ENCODE measurements at places on chromosomes 7 and 10.
A peak's percentile ranks its signal among the peaks of the same experiment; 100 is the strongest.

- DNase-seq = peak; percentile 61
Measured at GRCh38 chr10:125160856-125161706, 718 bp upstream of the CTBP2 start.

- no peak for DNase-seq
Measured at GRCh38 chr7:66899552-66900280, 21.3 kb upstream of the TMEM248 start.

DNA sequence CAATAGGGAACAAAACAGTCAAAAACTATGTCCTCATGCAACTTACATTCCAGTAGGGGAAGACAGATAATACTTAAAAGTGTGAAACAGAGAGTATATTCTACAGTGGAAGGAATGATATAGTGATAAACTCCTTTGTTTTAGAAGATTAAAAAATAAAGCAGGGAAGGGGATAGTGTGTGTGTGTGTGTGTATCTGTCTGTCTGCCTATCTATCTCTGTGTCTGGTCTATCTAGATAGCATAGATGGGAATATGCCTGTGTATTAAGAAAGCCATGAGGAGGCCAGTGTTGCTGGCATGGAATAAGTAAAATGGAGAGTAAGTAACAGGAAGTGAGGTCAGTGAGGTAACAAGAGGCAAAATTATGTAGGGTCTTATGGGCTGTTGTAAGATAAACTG lies 42.2 kb downstream of the EXOC6 start:
- no peak for DNase-seq

- no peak for DNase-seq
Measured at GRCh38 chr10:106741006-106741530, 423.4 kb downstream of the SORCS1 start.

- no peak for DNase-seq
Measured at GRCh38 chr7:45015313-45015712, 15.3 kb downstream of the CCM2 start.

DNA sequence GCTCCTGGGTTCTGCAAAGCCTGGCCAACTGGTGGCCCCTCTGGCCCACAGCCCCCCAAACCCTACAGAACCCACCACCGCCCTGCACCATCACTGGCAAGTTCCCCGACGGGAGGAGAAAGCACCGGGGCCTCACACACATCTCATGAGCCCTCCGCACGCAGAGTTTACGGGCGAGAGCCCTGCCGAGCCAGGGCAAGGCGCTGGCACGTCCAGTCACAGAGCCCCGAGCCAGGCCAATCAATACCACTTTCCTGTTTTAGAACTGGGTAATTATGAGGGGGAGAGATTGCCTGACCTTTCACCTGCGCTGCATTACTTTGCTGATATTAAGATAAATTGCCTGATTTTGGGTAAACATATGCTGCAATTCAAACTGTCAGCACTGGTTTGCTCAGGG lies 113.3 kb downstream of the EBF3 start:
- DNase-seq = no peak

DNA sequence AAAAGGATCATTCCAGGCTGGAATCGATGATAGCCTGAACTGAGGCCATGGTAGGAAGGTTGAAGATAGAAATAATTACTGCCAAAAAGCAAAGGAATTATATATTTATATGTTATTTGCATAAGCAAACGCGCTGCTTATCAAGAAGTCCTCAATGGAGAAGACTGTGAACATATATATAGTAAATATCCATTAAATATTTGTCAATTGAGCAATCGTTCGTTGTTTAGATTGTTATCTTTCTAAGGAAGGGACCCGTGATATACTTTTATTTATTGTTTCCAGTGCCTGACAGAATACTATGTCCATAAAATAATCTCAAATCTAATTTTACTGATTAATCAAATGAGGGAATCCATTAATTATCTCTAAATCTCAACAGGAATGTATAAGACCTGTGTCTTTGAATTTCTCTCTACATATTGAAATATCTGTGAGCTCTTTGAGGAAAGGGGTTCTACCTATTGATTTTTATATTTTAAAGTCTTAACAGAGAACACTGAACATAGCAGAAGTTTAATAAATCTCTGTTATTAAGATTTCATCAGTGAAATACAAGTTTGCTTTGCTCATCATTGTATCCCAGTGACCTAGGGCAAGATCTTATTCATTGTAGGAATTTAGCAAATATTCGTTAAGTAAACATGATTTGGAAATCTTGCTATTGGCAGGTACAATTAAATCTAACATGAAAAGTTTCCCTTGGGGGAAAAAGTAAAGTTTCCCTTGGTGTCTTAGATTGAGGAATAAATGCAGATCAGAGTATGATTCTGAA lies 12.0 kb upstream of the HERC4 start:
- no peak for DNase-seq

DNA sequence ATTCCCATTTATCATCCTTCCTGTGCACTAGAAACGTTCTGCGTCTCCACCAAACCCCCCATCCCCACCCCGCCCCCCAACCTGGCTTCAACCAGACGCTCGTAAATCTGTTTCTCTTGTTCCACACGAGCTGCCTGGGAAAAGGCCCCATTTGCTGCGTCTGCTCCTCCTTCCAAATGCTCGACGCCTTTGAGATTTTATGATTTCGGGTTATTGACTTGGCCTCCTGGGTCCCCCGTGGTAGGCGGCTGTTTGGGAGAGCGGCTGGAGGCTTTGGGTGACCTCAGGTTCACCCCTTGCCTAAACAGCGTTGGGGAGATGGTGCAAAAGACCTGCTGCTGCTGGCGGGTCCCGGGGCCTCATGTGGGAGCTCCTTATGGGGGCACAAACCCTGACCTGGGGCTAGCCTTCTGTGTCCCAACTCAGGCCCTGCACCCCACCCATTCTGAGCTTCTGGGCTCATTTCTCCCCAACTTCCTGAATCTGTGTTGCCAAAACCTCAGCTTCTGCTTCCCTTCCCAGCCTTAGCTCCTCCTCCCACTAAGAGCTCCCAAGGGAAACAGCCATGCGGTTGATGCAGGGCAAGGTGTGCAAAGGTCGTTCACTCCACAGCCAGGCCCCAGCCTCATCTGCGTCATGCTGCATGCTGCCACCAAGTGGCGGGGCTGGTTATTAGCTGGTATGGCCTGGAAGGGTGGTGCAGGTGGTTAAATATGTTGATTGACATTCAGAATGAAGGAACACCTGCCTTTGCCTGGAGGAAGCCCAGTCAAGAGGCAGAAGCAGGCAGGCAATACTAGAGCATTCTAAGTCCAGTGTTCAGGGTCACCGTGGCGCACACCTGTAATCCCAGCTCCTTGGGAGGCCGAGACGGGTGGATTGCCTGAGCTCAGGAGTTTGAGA lies 49.1 kb upstream of the ELN start:
- no peak for DNase-seq

GRCh38 chr7:72258074-72258473 lies 154.1 kb downstream of the CALN1 start:
- DNase-seq = no peak

DNA sequence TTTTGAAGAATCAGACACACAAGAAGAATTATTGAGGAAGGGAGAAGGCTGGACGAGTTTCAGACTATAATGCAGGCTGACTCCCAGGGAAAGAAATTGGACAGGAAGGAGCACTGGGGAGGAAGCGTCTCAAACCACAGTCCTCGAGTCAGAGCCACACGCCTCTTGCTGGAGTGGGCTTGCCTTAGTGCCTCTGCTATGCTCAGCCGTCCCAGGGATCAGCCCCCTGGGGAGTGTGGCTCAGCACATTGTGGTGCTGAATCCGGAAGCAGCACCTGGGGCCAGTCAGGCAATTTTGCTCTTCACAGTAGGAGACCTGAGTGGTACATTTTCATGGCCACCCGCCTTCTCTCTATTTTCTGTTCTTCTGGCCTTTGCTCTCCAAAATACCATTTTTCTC lies 67.4 kb upstream of the SLC35G1 start:
- DNase-seq = no peak

DNA sequence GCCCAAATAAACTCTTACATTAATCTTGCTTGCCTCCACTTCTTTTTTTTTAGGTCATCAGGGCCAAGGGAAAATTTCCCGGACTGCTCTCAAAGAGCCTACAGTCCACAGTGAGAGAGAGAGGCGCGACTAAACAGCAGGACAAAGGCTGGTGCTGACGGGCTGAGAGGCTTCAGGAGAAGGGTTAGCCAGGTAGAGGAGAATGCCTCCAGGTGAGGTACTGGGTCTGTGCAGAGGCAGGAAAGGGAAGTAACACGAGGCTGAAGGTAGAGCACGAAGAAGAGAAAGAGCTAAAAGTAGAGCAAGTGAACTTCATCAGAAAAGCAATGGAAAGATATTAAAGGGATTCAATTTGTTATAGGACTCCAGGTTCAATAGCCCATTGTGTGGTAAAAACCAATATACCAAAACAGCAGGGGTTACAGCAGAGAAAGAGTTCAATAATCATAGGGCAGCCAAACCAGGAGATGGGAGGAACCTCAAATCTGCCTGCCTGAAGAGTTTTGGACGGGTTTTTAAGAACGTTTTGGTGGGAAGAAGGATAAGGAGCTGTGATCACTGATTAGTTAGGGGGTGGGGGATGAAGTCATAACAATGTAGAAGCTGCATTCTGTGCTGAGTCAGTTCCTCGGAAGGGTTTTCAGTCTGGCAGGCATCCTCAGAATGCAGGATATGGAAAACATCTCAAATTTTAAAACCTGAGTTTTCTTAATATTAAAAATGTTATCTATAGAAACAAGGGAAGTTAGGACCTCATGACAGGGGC lies 171.5 kb downstream of the AKR1D1 start:
- no peak for DNase-seq

DNA sequence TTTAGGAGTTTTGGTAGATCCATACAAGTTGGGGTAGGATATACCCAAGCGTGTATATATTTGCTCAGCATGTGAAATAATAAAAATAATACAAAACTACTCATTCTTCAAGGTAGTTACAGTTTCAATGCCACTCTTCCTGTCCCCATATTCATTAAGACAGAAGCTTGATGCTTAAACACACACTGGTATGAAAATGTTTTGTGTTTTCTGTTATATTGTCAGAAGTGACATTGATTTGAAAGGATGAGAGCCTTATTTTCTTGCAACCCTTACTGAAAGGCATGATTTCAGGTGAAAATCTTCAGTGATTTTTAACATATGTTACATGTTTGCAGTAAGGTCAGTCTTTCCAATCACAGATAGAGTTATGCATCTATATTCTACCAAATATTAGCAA lies 233.6 kb downstream of the TRIL start:
- DNase-seq = no peak

- DNase-seq = no peak
Measured at GRCh38 chr7:156034397-156034796, 222.1 kb upstream of the SHH start.

DNA sequence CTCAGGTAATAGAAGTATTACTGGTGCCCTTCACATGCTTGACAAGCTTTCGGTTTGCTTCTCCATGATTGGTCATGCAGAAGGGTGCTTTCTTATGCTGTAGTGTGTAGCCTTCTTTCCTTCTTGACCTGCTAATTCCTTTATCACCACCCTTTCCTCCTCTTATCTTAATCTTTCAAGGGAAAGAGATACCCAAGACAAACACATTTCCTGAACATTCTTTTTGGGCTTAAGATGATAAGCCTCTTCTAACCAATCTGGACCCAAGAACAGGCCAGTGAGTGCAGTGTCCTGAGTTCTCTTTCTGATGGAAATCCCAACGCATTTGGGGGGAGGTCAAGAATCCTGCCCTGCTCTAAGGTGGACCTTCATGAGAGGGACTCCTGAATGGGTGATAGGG lies 33.8 kb downstream of the BMPER start:
- no peak for DNase-seq

DNA sequence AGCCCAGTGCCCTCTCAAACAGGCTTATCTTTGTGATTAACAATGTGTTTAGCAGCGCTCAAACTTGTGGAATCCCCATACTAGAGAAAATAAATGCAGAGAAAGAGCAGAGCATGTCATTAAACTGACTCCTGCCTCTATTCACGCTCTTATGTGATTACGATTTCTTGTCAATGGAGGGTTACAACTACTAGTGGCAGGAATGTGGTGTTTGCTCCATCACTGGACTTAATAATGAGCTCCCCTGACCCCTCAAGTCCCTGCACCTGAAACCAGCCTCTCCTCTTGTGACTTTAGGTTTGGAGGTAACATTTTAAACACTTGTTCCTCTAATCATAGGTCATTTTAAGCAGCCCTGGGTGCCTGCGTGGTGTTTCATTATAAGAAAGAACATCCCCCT lies 121.9 kb downstream of the PLPP4 start:
- DNase-seq = no peak

GRCh38 chr10:125811251-125811650 lies 11.8 kb downstream of the UROS start:
- DNase-seq = no peak

- DNase-seq = no peak
Measured at GRCh38 chr10:78316451-78316931, 282.8 kb downstream of the RPS24 start.

DNA sequence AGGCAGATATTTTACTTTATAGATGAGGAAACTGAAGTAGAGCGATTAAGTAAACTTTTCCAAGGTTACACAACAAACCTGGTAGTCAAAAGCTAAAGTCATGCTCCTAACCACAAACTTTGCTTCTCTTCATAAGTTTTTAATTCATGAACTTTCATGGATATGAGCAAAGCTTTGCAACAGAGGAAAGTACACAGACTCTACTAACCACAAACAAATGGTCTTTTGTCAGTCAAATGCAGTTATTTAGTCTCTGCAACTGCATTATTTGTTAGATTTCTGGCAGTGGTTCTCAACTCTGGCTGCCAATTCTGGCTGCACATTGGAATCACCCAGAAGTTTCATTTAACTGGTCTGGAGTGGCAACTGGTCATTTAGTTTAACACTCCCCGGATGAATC lies 140.6 kb upstream of the TMEM168 start:
- DNase-seq = no peak

DNA sequence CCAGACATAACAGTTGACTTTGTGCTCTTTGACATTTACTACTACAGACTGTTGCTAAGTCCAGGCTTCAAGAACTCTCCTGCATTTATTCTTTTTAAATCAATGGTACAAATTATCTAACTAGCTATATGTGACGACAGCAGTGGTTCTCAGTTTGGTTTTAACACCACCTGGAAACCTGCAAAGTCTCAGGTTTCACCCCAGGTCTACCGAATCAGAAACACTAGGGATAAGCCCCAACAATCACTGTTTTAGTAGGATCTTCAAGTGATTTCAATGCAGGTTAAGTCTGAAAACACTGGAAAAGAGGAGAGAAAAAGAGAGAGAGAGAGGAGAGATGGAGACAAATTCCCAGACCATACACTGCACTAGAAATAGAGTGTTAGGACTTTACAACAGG lies 519.0 kb downstream of the PCDH15 start:
- DNase-seq = no peak

GRCh38 chr10:97765201-97765600 lies 6.6 kb downstream of the SFRP5 start:
- DNase-seq = no peak

- no peak for DNase-seq
Measured at GRCh38 chr7:21757537-21758282, 188.0 kb downstream of the CDCA7L start.

Measured in bone marrow (tissue), 2 donors.